ENCODE measurements at places on chromosomes 5 and 9.

DNA sequence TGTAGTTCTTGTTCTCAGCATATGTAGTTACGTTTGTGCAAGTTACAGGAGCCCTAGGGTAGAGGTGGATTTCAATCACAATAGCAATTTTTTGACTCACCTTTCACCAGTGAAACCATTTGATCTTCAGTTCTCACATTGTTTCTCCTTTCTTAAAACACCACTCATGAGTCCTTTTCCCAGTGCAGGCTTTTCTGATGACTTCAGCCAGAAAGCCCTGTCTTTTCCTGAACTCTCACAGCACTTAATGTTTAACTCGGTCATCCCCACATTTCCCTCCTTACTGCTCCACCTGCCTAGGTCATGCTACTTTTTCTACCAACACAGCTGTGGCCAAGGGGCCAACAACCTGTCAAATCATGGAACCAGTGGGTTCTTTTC lies 37.9 kb downstream of the ARHGEF28 start:
- no peaks in the 10 kb centered on the region for H3K36me3 ChIP-seq
- DNase-seq = no peak
- H3K4me1 ChIP-seq = no peaks in the 10 kb centered on the region
- no peak overlapping the region for H3K4me3 ChIP-seq
- H3K27me3 ChIP-seq = peaks cover 25% of the 10 kb centered on the region

DNA sequence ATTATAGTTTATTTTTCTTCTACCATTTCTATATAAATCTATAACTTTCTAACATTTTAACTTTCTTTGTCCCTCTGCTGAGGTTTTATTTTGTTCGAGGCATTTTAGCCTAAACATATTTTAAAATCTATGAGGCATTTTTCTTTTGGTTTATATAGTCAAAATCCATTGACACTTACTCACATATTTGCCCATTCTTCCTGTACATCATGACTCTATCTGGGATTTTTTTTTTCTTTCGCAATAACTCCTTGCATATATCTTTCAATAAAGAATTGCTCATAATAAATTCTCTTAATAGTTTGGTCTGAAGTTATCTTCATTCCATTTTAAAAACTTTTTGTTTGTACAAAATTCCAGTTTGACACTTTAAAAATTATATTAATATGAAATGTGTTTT lies 632.3 kb downstream of the TLE4 start:
- H3K4me1 ChIP-seq = no peaks in the 10 kb centered on the region
- no peak for DNase-seq
- H3K27ac ChIP-seq = no peak overlapping the region
- H3K36me3 ChIP-seq = no peaks in the 10 kb centered on the region

DNA sequence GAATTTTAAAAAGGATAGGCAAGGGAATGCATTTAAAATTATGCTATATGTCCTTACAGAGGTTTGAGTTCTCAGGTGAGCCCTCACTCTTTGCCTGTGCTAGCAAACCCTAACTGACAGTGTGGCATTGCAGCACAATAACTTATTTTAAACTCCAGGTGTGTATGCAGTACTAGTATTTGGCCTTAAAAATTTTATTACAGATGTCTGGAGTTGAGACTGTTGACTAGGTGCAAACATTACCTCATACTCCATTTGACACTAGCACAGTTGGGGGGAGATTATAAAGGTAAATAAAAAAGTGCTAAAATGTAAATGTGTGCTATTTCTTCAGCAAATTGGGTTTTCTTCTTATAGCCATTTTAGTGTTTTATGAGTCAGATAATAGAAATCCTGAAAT lies 407.7 kb downstream of the SH3GL2 start:
- DNase-seq = no peak
- H3K36me3 ChIP-seq = no peaks in the 10 kb centered on the region
- no peaks in the 10 kb centered on the region for H3K4me1 ChIP-seq
- H3K27me3 ChIP-seq = no peaks in the 10 kb centered on the region
- no peak overlapping the region for H3K27ac ChIP-seq

GRCh38 chr5:126975796-126976195 lies 54.6 kb downstream of the MARCHF3 start:
- DNase-seq = no peak
- no peaks in the 10 kb centered on the region for H3K27me3 ChIP-seq
- no peaks in the 10 kb centered on the region for H3K36me3 ChIP-seq
- no peak overlapping the region for H3K4me3 ChIP-seq
- peaks cover 27% of the 10 kb centered on the region for H3K4me1 ChIP-seq

- no peak for DNase-seq
- no peak overlapping the region for H3K27ac ChIP-seq
- no peaks in the 10 kb centered on the region for H3K36me3 ChIP-seq
- peaks cover 2% of the 10 kb centered on the region for H3K4me1 ChIP-seq
- no peak overlapping the region for H3K4me3 ChIP-seq
These were observed 8.9 kb upstream of the SPATA31E1 start for GRCh38 chr9:87873607-87874303.

DNA sequence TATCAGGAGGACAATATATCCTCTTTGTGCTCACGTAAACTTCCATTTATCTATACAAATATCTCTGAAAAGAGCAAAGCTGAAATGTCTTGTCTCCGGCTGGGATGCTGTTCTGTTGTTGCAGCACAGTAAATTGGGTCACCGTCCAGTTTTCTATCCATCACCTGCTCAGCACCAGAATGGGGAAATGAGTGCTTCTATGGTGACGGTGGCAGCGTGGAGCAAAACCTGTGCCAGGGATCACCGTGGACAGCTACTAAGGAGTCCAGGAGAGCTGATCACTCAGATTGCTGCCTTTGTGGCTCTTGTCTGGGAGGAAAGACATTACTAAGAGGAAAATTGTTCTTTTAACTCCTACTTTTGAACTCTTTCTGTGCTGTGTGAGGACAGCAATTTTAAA lies 531.6 kb downstream of the PSAT1 start:
- no peaks in the 10 kb centered on the region for H3K27me3 ChIP-seq
- H3K4me1 ChIP-seq = no peaks in the 10 kb centered on the region

- no peaks in the 10 kb centered on the region for H3K27me3 ChIP-seq
- no peaks in the 10 kb centered on the region for H3K36me3 ChIP-seq
These were observed 408.9 kb upstream of the RGMB start for GRCh38 chr5:98364549-98364948.

- peaks cover 31% of the 10 kb centered on the region for H3K4me1 ChIP-seq
- H3K36me3 ChIP-seq = peaks cover 49% of the 10 kb centered on the region
- DNase-seq = no peak
- H3K27me3 ChIP-seq = no peaks in the 10 kb centered on the region
- peak overlapping the region; percentile 83 for H3K27ac ChIP-seq
These were observed 18.1 kb downstream of the FAM78A start for GRCh38 chr9:131258186-131258585.

- no peak overlapping the region for H3K27ac ChIP-seq
- H3K36me3 ChIP-seq = no peaks in the 10 kb centered on the region
- H3K27me3 ChIP-seq = peaks cover 12% of the 10 kb centered on the region
- DNase-seq = no peak
- no peak overlapping the region for H3K4me3 ChIP-seq
- peaks cover 3% of the 10 kb centered on the region for H3K4me1 ChIP-seq
These were observed 5.3 kb downstream of the GAPT start for GRCh38 chr5:58496488-58496887.

DNA sequence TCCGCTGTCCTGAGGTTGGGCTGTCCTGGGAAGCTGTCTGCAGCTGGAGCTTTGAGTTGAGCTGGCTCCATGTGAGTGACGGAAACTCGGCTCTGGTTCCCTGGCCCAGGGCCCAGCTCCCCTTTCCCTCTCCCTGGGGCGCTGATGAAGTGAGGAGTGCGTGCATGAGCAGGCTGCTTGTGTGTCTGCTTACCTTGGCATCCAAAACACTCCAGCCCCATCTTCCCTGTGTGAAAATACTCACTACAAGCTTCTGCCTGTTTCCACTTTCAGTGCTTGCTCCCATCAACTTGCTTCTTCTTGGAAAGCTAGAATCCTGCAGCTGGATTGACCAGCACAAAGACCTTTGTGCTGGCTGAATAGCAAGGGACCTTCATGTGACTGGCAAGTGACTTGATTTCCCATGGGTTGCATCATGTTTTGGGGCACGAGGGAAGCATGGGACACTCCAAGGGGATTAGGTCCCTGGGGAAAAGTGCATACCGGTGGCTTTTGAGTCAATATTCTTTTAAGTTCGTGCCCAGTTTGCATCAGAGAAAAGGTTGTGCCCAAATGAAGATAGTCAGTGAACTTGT lies 198.1 kb downstream of the GADD45G start:
- no peak for DNase-seq
- no peak overlapping the region for H3K27ac ChIP-seq
- no peaks in the 10 kb centered on the region for H3K36me3 ChIP-seq
- peaks cover 13% of the 10 kb centered on the region for H3K27me3 ChIP-seq
- peaks cover 26% of the 10 kb centered on the region for H3K4me1 ChIP-seq

DNA sequence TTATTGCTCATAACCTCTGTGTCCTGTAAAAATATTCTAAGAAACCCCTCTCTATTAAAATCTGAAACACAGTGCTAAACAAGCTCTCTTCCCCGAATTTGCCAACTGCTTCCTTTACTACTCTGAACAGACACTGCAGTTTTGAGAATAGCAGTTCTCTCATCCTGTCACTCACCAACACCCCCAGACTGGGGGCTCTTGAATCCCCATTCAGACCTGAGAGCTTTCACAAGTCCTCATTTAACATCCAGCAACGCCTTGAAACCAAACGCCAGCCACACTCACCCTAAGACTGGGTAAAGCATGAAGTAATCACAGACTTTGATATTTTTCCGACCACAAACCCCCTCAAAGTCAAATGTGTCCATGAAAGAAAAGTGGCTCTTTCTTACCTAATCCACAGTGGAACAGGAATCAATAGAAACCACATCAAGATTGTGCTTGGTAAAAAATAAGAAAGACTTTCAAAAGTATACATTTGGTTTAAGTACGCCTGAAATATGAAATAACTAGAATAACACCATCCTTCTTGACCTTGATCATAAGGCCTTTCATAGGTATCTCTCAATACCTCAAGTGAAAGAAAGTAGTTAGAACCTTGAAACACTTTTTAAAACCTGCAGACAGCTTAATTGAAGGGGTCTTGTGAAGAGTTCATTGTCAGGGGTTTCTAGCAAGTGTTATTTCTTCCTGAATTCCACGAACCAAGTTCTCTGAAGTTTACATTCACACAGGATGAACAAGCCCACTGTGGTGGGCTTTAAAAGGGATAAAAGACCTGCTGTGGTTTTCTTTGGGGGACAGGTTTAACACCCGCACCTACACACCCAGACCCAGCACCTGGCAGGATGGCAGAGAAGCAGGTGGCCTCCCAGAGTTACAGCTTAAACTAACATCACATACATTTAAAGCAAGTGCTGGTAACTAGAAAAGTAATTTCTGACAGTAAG lies 412.6 kb downstream of the MLLT3 start:
- H3K36me3 ChIP-seq = no peaks in the 10 kb centered on the region
- peak overlapping the region; percentile 23 for H3K4me3 ChIP-seq
- peak overlapping the region; percentile 84 for H3K27ac ChIP-seq
- DNase-seq = peak; percentile 46
- peaks cover 31% of the 10 kb centered on the region for H3K4me1 ChIP-seq

- DNase-seq = no peak
- no peak overlapping the region for H3K27ac ChIP-seq
- H3K36me3 ChIP-seq = peaks cover 9% of the 10 kb centered on the region
These were observed 109.6 kb downstream of the ZCCHC7 start for GRCh38 chr9:37229882-37230482.

GRCh38 chr5:59837071-59837470 lies 56.5 kb downstream of the PDE4D start:
- H3K27ac ChIP-seq = no peak overlapping the region
- no peak for DNase-seq
- H3K36me3 ChIP-seq = no peaks in the 10 kb centered on the region
- no peaks in the 10 kb centered on the region for H3K4me1 ChIP-seq

GRCh38 chr9:98117984-98118639 lies 910 bp downstream of the TRIM14 start:
- no peaks in the 10 kb centered on the region for H3K27me3 ChIP-seq
- DNase-seq = peak; percentile 33
- peak overlapping the region; percentile 92 for H3K27ac ChIP-seq
- peaks cover 24% of the 10 kb centered on the region for H3K36me3 ChIP-seq
